CD4-positive, CD25-positive, alpha-beta regulatory T cell (primary cell): ENCODE measurements at places on chromosomes 7 and 10. TPM values are rescaled to one million over a fixed set of nuclear protein-coding genes. Genes with fewer than 3 reads are reported as not detected.
A peak's percentile ranks its signal among the peaks of the same experiment; 100 is the strongest.

- DNase-seq, result no peak
Observed at GRCh38 chr10:24469993-24470392, 253.7 kb downstream of the ARHGAP21 start.

DNA sequence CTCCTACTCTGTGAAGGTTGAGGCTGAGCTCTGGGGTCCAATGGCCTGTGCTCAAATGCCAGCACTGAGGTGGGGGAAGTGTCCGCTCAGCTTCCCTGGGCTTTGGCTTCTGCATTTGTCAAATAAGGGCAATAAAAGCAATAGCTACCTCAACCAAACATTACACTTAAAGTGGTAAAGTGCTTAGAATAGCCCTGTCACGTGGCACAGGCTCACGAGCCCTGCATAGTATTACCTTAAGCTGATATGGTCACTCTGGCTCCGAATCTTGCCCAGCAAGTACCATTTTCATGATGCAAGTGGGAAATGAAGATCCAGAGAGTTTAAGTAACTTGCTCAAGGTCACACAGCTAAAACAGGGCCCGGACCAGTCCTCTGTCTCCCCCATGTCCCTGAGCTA is 451.1 kb upstream of the ZMIZ1 start:
- no peak for DNase-seq

DNA sequence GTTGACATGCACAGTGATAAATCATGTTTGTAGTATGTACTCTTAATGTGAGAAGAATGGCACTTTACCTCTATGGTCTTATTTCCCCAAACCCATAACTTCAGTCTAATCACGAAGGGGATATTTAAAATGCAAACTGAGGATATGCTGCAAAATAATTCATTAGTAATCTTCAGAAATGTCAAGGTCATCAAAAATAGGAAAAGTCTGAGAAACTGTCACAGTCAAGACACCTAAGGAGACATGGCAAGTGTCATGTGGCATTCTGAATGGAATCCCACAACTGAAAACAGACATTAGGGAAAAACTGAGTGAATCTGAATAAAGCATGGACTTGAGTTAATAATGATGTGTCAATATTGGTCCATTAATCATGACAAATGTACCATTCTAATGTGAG is 605.5 kb upstream of the ANKRD30A start:
- DNase-seq, result no peak

- DNase-seq, result no peak
Observed at GRCh38 chr7:2123360-2123759, 109.4 kb downstream of the MAD1L1 start.

DNA sequence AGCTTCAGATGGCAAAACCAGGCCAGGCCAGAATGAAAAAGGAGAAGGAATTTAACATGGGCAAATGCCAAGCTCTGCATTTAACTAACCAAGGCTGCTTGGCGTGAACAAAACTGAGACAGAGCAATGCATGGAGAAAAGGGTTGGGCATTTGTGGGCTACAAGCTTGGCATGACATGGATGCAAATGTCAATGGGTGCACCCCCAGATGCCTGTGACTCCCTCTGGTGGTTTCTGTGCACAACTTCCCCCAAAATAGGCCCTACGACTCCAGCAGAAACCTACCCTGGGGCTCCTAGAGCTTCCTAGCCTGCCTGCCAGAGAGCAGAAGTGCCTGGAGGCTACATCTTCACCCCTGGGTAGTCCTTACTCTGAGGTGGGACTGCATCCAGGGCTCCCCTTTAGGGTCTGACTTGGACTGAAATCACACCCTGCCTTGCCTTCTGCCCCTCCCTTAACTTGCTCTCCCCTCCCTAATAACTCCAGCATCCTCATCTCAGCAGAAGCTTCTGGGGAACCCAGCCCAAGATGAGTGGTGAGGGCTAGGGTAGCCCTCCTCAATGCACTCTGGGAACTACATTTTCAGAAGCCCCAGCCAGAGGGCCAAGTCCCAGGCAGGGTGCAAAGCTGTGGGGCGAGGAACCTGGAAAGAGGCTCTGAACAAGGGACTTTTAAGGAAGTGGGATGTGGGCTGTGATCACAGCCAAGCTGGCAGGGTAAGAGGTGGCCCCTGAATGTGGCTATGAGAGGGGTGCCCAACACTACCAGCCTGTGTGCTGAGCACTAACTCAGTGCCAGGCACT is 11.3 kb downstream of the GPRIN2 start:
- no peak for DNase-seq

DNA sequence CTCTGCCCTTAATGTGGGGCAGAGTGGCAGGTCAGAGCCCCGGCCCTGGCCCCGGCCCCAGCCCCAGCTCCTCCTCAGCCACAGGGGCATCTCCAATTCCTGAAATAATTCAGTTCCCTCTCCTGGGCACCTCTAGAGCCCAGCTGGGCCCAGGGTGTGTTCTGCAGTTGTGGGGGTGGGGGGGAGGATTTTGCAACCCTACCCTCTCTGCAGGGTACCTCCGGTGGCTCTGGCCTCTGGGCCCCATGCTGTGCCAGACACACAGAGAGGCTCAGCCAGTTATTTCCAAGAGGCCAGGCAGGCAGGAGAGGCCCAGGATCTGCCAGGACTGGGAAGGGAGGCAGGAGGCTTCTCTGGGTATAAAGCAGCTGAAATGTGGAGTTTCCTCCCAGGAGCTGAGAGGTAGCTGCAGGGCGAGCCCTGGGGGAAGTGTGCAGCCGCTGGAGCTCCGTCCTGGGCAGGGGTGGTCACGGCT is 47.9 kb downstream of the PWWP2B start:
- DNase-seq, result no peak

DNA sequence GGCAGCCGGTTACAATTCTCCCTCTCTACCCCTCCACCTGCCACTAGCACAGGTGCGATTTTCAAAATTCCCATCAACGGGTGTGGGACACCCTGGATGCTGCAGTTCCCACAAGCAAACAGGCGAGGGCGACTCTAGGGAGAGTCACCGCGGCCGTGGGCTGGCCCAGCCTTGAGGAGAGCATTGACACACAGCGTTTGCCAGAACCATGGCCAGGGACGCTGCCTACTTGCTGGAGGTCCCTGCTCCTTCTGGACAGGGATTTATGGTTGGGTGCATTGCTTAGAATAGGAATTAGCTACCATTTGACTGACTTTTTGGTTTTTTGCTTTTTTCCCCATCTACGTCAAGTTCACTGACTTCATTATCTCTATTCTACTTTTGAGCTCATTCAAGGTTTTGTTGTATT is 19.0 kb upstream of the CLDN4 start:
- peak; percentile 33 for DNase-seq

NEUROD6 gene
- not detected for total RNA-seq
